ENCODE measurements at places on chromosomes 2 and 18.

- no peak for DNase-seq
Measured at GRCh38 chr18:56115071-56116015, 523.0 kb downstream of the TXNL1 start.

DNA sequence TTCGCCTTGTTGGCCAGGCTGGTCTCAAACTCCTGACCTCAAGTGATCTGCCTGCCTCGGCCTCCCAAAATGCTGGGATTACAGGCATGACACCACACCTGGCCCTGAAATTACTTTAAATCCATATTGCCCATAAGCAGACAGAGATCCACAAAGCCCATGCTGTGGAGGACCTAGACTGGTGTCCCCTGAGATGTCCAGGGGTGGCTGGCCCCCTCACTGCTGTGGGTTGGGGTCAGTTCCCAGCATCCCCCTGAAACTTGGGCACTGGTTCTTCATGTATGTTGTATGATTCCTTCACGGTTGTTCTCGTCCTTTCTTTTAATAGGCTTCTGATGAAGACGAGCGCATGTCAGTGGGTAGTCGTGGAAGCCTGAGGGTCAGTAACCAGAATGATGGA, 78.1 kb upstream of the RBM44 start:
- no peak for DNase-seq

GRCh38 chr2:230739961-230740360, 27.3 kb downstream of the CAB39 start:
- DNase-seq, result no peak

DNA sequence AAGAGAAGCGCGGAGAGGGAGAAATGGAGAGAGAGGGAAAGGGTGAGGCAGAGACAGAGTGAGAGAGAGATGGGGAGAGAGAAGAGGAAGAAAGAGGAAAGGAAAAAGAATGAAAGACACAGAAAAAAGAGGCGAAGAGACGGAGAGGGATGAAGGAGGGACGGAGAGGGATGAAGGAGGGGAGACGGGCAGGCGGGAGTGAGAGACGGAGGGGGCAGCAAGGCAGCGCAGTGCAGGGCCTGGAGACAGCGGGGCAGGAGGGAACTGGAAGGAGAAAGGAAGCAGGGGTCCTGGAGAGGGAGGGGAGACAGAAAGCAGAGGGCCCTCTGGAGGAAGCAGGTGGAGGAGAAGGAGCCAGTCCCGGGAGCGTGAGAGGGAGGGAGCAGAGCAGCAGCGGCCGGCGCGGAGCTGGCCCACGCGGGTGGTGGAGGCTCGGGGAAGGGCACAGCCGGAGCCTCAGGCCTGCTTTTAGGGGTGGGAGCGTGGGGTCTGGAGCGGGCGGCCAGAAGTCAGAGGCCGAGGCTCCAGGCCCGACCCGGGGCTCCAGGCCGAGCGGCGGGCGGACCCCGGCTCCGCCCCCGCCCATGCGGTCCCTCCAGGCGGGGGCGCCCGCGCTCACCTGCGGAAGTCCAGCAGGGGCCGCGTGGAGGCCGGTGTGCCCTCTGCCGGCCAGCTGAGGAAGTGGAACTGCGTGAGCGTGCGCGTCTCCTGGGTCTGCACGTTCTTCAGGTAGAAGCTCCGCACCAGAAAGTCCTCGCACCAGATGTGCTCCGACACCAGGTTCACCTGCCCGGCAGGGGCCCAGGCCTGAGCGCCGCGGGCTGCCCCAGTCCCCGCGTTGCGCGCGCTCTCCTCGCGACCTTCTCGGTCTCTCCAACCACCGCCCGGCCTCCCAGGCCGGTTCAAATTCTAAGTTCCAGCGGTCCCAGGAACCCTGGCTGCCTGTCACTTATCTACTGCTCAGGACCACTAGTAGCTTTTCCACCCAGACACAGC, 14.5 kb downstream of the PTPRN start:
- peak; percentile 100 for DNase-seq

- no peak for DNase-seq
Measured at GRCh38 chr2:6637330-6637729, 228.4 kb downstream of the CMPK2 start.

DNA sequence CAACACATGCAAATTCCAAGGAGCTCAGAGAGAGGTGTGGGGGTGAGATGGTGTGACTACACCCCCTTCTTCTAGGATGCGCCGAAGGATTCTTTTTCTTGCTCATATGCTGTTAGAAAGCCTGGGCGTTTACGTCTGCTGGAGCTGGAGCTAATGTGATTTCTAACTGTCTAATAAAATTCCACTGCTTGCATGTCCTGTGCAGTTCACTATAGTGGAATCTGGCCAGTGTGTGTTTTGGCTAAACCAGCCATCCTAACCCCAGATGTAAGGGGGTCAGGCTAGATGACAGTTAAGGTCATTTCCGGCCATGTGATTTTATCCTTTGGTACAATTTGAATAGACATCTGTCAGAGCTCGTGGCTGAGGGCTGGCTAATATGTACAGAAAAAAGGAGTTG, 194.1 kb downstream of the PRKCE start:
- no peak for DNase-seq

DNA sequence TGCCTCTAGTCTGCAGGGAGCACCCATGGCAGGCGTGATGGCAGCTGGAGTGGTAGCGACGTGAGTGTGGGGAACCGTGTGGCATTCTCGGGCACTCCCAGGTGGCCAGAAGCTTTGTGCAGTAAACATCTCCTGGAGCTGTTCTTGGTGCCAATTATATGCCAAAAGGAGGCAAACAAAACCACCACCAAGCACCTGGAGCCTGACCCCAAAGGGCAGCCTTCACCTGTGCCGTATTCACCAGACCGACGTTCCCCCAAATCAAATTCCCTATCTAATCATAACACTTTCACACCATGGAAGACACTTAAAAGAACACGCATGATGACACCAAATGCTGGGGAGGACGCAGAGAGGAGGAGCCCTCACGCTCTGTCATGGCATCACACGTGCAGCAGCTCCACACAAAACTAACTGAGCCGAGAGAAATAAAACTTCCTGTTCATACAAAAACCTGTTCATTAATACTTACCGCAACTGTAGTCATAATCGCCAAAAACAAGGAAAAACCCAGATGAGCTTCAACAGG, 123.6 kb downstream of the EIPR1 start:
- no peak for DNase-seq

DNA sequence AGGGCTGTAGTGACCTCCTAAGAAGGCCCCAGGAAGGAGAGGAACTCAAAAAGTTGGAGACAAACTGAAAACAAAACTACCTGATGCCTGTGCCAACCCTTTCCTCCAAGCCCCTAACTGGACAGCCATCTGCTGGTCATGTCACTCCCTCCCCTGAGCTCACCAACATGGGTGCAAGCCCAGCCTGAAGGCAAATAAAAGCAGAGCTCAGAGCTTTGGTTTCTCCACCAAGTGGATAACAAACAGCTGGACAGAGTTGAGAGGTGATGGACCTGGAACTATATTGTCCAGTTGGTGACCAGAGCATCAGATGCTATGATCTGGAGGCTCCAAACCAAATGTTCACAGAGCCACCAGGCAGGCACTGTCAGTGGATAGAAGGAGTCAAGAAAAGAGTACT, 34.6 kb upstream of the MAL start:
- DNase-seq, result no peak

DNA sequence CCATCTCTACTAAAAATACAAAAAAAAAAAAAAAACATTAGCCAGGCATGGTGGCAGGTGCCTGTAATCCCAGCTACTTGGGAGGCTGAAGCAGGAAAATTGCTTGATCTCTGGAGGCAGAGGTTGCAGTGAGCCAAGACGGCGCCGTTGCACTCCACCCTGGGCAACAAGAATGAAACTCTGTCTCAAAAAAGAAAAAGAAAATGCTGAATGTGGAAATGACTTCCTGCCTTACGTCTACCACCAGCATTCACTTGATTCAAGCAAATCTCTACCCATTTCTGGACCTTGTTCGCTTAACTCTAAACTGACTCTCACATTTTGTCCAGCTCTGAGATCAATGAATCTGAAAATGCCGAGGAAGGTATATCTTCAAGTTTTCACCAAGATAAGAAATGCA, 825.3 kb downstream of the TRIB2 start:
- no peak for DNase-seq

GRCh38 chr2:71592181-71592711, 138.9 kb downstream of the DYSF start:
- no peak for DNase-seq

GRCh38 chr18:63487676-63488075, 10.9 kb downstream of the SERPINB5 start:
- DNase-seq, result no peak

- no peak for DNase-seq
Measured at GRCh38 chr2:209097168-209097567, 326.7 kb upstream of the MAP2 start.

GRCh38 chr2:169362118-169362893, at the start of gene LRP2:
Gene LRP2, minus strand, starts transcription at chr2:169362534. Its CDS starts 135 bp downstream, at chr2:169362399.
- DNase-seq, result peak; percentile 28

- DNase-seq, result no peak
Measured at GRCh38 chr2:191691898-191692297, 14.0 kb downstream of the NABP1 start.

GRCh38 chr2:163121483-163121882, 282.9 kb upstream of the KCNH7 start:
- DNase-seq, result no peak

- DNase-seq, result no peak
Measured at GRCh38 chr2:233773854-233774253, 4.3 kb upstream of the MROH2A start.

DNA sequence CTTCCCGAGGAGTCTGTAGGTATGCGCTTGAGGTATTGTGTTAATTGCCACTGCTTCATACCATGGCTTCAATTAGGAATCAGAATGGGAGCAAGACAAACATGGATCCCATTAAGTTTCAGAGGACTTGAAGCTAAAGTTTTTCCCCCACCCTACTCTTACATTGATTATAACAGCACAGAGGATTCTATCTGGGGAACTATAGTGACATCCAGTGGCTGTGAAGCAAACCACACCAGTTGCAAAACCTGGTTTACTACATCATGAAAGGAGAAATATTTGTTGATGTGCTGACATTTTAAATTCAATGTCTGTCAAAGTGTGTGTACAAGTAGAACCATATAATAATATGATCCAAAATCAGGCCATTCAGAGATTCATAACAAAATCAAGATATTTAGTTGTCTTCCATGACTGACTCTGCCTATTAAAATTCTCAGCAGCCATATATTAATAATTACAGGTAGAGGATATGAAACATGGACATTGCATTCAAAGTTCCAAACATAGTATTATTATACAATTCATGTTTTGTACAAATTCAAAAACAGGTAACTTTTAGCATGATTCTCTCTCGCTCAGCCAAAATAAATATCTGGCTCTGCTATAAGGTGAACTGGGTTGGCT, 82.9 kb downstream of the GRB14 start:
- DNase-seq, result peak; percentile 2

GRCh38 chr2:169732583-169733358, 861 bp upstream of the KLHL23 start:
- no peak for DNase-seq

- DNase-seq, result no peak
Measured at GRCh38 chr2:150138587-150138986, 348.9 kb downstream of the RND3 start.

- no peak for DNase-seq
Measured at GRCh38 chr2:219533930-219534661, 9.5 kb downstream of the CHPF start.

DNA sequence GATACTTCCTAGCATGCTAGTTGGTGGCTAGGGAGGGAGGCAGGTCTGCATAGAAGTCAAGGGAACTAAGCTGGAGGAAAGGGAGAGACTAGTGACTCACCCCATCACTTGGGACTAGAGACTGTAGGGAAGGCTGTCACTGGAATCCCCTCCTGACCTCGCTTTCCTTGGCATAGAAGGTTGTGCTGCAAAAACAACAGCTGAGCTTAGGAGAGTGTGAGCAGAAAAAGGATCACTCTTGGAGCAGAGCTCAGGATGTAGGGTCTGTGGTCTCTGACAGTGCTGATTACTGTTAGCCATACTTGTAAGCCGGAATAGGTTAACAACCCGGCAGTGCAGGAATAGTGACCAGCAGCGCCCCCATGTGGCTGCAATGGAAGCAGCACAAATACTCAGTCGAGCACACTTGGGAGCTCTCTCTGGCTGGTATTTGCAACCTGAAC, 66.9 kb upstream of the SMAD2 start:
- no peak for DNase-seq

DNA sequence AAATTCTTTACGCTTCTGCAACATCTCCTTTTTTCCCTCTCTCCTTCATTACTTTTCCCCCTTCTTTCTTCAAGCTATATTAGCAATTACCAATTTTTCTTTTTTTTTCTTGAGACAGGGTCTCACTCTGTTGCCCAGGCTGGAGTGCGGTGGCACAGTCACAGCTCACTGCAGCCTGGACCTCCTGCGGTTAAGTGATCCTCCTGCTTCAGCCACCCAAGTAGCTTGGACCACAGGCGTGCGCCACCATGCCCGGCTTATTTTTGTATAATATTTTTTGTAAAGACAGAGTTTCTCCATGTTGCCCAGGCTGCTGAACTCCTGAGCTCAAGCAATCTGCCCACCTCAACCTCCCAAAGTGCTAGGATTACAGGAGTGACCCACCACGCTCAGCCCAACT, 70.7 kb downstream of the EPG5 start:
- no peak for DNase-seq

- DNase-seq, result no peak
Measured at GRCh38 chr18:36265015-36265414, 32.5 kb upstream of the FHOD3 start.

GRCh38 chr2:222613715-222614331, 42.1 kb downstream of the FARSB start:
- peak; percentile 26 for DNase-seq

DNA sequence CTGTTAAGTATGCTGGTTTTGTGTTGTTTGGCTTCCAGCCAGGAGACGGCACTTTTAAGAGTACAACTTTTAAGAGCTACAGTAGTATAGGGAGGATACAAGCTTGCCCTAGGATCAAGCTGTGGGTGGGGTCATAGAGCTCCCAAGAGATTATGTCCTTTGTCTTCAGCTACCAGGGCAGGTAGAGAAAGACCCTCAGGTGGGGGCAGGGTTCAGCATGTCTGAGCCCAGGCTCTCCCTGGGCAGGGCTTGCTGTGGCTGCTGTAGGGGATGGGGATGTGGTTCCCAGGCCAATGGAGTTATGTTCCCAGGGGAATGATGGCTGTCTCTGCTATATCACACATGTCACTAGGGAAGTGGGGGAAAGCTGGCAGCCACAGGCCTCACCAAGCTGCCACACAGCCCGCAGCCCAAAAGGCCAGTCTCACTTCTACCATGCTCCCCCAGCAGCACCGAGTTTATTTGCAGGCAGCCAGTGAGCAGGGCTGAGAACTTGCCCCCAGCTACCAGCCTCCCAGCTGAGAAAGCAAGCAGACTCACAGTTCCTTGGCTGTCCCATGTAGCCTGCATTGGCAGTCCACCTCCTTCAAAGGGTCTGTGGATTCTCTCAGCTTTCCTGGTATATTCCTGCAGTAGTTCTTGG, 105.7 kb upstream of the ERBB4 start:
- DNase-seq, result no peak

All from GM12891 (cell line).